WTC11 (cell line): ENCODE measurements at places on chromosomes 13 and 19. TPM values are rescaled to one million over a fixed set of nuclear protein-coding genes. Genes with fewer than 3 reads are reported as not detected.

ATP8A2 gene
- 4.0 to 5.2 TPM (median 5.0 TPM) in 3 replicates for total RNA-seq

TEX101 gene
- total RNA-seq, result not detected in 3 replicates

PRR20B gene
- total RNA-seq, result not detected in 3 replicates

DAND5 gene
- 0.18 to 0.23 TPM (median 0.22 TPM) in 3 replicates for total RNA-seq

RXFP2 gene
- total RNA-seq, result not detected in 3 replicates

FCGBP gene
- 2.8 to 4.4 TPM (median 3.5 TPM) in 3 replicates for total RNA-seq

PGLYRP2 gene
- total RNA-seq, result not detected in 3 replicates
